ENCODE measurements at places on chromosomes 1 and 21.

- DNase-seq = no peak
Measured at GRCh38 chr1:64962441-64962840, 3.9 kb downstream of the JAK1 start.

GRCh38 chr1:196573226-196573625 lies 35.0 kb downstream of the KCNT2 start:
- no peak for DNase-seq

GRCh38 chr1:48610628-48611542 lies 138.9 kb upstream of the SPATA6 start:
- DNase-seq = no peak

DNA sequence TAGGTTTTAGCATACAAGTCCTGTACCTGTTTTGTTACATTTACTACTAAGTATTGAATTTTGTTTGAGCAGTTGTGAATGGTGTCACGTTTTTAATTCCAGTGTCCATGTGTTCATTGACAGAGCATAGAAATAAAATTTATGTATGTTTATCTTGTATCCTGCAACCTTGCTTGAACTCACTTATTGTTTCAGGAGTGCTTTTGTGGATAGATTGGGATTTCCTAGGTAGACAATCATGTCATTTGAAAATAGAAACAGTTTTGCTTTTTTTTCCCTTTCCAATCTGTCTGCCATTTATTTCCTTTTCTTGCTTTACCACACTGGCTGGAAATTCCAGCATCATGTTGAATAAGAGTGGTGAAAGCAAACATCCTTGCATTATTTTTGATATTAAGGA lies 15.0 kb upstream of the ABCG1 start:
- DNase-seq = no peak

GRCh38 chr21:33762803-33763581 lies 120.7 kb downstream of the ITSN1 start:
- DNase-seq = no peak

DNA sequence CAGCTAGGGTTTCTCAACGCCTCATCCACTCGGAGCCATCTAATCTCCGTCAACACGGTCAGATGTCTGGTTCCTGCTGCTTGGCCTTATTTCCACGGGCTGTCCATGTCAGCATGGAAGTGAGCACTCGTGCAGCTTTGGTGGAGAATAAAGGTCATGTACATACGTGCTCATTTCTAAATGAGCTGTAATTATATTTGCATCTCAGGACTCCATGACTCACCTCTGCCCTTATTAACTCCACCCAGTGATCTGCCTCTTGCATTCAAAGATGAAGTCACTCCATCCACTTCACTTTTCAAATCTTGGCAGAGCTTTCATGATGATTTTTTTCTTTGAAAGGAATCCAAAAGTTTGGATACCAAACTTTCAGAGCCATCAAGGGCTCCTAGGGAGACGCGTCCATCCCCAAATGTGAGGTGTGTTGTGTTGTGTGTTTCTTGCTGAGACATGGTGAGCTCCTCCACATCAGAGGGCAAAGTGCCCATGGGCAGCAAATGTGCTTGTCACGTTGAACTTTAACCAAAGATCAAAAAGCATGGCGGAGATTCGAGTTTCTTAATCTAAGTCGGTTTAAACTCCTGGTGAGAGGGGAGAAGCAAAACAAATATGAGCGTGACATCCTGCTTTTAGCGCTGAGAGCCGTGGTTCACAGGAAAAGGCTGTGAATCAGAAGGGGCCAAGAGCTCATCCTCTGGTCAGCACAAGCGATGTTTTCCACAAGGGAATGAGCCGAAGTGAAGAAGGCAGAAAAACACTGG lies 68.6 kb upstream of the ERRFI1 start:
- DNase-seq = no peak

GRCh38 chr21:36901575-36901974 lies 64.9 kb downstream of the HLCS start:
- DNase-seq = no peak

DNA sequence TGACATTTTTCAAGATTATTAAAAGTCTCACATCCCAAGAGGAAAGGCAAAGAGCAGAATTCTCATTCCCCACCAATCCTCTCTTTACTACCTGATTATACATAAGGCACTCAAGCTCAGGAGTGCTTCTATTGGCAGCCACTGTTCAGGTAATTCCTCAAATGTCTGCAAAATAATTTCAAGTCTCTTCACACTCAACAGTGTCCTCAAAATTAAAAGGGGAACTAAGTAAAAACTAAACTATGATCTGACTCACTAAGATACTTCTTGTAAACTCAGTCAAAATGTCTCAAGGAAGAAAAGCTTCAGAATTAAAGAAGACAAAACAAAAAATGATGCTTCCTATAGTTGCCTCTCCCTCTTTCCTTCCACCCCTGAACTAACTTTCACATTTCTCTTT lies 135.6 kb downstream of the GPATCH2 start:
- no peak for DNase-seq

DNA sequence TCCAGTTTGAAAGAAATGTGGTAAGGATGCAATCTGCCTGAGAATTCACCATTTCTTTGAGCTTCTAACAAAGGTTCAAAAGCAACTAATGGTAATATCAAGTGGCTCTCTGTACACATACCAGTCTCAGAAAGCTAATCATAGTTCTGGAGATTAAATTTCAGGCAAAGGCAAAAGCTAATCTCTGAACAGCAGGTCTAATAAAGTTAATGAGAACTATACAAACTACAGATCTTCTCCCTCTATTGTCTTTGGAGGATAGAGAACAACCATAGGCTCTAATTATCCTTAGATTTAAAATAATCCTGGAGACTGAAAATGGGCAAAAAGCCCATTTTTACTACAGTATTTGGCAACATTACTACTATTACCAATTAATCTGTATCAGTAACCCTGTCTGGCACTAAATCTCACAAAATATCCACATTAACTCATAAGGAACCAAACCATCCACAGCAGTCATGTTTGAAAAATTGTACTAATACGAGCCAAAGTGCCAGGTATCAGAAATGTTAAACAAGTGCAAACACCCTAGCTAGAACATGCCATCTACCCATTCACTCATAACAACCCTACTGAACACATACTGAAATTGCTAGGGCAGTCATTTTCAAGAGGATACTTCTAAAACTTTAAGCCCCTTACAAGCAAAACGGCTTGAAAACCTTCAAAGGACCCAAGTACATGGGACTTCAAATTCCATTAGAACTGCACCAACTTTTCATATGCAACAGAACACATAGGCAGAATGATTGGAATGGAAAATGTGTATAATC lies 4.8 kb downstream of the DIPK1A start:
- no peak for DNase-seq

- DNase-seq = no peak
Measured at GRCh38 chr1:182169203-182169602, 107.7 kb upstream of the ZNF648 start.

GRCh38 chr1:179554427-179554826 lies 21.3 kb downstream of the NPHS2 start:
- no peak for DNase-seq

GRCh38 chr1:22442212-22442894 lies 9.3 kb upstream of the ZBTB40 start:
- DNase-seq = no peak

GRCh38 chr1:36599828-36600227 lies 117.1 kb upstream of the CSF3R start:
- no peak for DNase-seq

DNA sequence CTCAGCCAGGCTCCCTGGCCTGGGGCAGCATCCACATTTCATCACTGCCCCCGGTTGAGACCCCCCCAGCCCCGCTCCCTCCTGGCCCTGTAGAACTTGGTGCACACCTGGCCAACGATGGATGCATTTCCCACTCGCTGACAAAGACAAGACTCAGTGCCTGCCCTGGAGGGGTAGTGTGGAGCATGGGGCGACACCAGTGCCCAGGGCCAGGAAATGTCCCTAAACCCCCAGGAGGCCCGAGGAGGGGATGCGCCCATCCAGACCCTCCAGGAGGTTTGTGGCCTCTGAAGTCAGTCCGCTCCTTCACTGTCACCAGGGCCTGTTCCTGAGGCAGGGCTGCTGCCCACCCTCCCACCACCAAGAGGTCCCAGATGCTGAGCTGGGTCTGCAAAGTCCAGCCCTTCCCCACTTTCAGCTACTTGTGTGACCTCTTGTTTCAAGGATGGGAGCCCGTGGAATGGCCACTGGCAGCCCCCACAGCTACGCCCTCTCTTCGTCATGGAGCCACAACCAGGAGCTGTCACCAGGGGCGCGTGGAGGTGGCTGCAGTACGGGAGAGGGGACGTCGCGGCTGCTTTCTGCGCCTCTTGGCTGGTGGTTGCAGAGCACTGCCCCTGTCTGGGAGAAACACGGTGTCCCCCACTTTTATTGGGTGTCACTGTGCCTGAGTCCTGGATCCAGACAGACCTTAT lies 35.7 kb downstream of the AJAP1 start:
- DNase-seq = no peak

- DNase-seq = no peak
Measured at GRCh38 chr1:204883405-204883804, 12.7 kb downstream of the NFASC start.

GRCh38 chr1:234893359-234893724 lies 235.3 kb downstream of the TOMM20 start:
- no peak for DNase-seq

DNA sequence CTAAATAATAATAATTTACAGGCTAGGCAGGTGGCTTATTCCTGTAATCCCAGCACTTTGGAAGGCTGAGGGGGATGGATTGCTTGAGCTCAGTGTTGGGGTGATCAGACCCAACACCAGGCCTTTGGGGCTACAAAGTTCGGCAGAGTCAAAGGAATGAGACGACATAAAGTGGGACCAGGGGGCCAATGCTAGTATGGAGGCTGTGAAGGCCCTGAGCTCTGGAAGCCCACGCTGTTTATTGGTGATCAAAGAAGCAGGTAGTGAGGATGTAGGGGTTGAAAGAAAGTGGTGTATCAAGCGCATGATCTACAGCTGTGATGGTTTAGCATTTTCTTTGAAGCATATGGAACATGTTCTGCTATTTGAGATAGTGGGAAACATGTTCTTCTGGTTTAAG lies 5.6 kb downstream of the BTBD8 start:
- DNase-seq = no peak

DNA sequence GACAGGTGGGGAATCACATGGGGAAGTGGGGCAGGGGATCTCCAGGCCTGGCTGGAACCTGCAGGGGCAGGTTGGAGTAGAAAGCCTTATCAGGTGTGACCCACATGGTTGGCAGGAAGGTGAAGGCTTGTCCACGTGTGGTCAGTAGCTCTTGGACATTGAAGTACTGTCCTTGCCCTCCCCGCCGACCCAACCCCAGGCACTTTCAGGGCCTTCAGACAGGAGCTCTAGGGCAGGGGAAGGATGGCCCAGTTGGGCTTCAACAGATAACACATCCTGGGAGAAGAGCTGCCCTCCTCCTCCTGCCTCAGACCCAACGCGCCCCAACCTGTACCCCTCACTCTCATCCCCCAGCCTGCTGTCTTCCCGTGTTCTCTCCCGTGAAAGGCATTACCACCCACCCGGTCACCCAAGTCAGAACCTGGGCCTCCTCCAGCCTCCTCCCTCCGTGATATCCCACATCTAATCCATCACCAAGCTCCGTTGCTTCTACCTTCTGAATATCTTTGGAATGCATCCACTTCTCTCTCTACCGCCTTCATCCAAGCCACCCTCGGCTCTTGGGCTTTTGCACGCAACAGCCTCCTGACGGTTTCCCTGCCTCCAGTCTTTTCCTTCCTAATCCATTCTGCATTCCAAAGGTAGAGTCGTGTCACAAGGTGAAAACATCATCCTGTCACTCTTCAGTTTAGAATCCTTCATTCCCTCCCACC lies 15.9 kb downstream of the PTPRF start:
- no peak for DNase-seq

- no peak for DNase-seq
Measured at GRCh38 chr1:64173336-64173940, 30.0 kb upstream of the UBE2U start.

DNA sequence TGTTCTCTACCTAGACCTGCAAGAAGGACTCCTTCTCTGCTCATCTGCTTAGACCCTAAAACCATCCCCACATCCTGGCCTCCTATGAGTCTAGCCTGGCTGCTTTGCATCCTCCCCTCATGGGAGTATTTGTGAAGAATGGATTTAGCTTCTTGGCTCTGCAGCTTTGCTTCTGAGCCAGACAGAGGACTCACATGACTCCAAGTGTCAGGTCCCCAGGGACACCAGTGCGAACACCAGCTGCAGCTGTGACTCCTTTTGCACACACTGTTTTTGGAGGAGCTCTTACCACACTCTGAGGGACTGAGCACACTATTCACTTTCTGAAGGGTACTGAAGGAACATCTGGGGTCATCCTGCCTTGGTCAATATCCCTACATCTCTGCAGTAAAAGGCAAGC lies 131.8 kb upstream of the SGIP1 start:
- DNase-seq = no peak

GRCh38 chr1:116971258-116971860 lies 30.2 kb upstream of the CD101 start:
- no peak for DNase-seq

- no peak for DNase-seq
Measured at GRCh38 chr1:42923367-42924081, 35.1 kb downstream of the SLC2A1 start.

DNA sequence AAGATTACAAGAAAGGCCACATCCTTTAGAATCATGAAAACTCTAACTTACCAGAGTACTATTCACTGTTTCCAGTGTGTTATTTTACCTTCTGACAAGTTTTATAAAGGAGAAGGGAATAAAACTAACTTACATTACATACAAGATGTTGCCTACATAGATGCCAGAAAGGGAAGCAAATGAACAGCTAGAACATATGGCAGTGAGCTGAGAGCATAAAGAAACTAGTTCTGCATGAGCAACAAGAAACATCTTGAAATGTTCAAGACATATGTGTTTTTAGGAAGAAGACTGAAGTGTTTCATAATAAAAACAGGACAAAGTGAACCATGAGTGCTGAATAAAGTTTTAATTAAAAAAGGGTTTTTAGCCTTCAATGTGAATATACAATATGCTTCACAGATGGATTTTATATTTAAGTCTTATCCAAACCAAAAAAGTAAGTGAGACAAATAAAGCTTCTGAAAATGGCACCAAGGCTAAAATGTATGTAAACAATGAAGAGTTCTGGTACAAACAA lies 39.4 kb downstream of the SLC5A9 start:
- DNase-seq = no peak

- no peak for DNase-seq
Measured at GRCh38 chr1:18452550-18452949, 28.2 kb upstream of the KLHDC7A start.

GRCh38 chr1:209403921-209404320 lies 179.6 kb upstream of the CAMK1G start:
- DNase-seq = no peak

- DNase-seq = no peak
Measured at GRCh38 chr1:245432228-245432875, 277.6 kb downstream of the KIF26B start.

GRCh38 chr1:185857442-185857841 lies 123.3 kb downstream of the HMCN1 start:
- no peak for DNase-seq

Data from stimulated activated CD4-positive, alpha-beta T cell treated with anti-CD3 and anti-CD28 coated beads, TNF-alpha, amount 100 ng/mL, for 24 hours (primary cell).